Astrocyte of the hippocampus (primary cell): ENCODE measurements at places on chromosomes 5 and 9.

DNA sequence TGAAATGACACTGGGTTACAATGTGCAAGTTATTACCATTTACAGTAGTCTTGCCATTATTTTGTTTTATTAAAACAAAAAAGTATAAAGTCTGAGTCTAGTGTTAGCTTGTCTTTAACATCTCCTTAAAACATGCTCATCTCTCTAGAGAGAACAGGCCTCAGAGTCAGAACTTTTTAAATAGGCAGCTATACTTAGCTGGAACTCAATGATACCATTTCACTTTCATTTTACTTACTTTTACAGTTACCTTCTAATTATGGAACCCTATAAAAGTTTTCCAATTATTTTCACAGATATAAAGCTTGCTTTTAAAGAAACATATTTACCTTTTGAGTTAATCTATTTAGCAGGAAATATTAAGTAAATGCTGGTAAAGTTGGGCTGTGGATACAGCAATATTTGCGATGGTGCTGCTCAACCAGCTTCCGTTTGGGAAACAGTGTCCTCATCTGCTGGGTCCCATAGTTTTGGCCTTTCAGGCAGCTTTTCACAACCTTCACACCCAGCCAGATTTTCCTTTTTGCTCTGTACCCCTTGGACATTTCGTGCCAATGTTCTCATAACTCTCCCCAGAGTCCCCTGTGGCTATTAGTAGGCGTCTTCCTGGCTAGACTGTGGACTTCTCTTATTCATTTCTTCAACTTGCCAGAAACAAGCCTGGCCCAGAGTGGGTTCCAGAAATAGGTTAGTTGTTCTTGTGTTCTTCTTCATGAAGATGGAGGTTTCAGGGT, 36.3 kb upstream of the UBTD2 start:
- no peak for DNase-seq

GRCh38 chr5:130385656-130386055, 481.4 kb downstream of the CHSY3 start:
- no peak for DNase-seq

DNA sequence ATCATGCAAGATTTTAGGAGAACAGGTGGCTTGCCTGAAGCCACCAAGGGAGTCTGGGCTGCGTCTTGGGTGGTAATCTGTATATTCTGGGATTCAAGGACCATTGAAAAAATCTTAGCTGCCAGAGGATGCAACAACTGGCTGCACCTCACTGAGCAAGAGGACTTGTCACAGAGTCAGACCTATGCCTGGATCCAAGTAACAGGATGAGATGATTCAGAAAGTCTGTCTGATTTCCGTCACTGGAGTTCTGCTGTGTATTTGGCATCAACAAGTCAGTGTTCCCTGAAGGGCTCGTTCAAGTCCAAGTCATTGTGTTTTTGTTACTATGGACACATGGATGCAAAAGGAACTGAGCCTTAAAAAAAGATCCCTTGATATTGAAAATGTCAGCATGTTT, 37.8 kb upstream of the CARTPT start:
- no peak for DNase-seq

GRCh38 chr5:78719504-78720219, 71.1 kb upstream of the LHFPL2 start:
- DNase-seq = no peak

GRCh38 chr9:11915699-11916098, 777.5 kb upstream of the TYRP1 start:
- DNase-seq = no peak

DNA sequence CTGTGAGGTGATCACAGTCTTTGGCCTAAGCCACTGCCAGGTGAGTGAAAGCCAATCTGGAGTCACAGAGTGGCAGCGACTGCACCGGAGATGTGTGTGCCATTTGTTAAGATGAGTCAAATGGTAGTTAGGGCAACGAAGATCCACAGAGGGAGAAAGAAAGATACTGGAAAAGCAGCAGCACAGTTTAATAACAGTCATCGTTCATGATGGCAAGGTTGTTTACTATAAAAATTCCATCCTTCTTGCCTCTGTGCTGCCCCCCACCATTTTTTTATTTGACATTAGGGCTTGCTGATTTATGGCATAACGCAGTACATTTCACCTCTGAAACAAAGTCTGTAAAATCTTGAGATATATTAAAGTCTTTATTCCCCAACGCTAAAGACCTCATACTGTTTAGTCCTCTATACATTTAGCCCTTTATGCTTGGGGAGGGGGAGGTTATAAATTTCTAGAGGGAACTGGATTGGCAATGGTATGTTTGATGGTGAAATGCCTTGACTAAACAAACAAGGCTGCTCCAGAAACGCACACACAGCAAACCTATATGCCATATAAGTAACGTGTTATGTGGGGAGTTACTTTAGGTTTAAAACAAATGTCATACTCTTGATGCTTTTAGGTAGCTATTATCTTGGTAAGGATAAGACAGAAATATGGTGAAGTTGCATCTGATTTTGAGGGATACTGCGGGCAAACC, 55.8 kb upstream of the ABL1 start:
- DNase-seq = no peak

DNA sequence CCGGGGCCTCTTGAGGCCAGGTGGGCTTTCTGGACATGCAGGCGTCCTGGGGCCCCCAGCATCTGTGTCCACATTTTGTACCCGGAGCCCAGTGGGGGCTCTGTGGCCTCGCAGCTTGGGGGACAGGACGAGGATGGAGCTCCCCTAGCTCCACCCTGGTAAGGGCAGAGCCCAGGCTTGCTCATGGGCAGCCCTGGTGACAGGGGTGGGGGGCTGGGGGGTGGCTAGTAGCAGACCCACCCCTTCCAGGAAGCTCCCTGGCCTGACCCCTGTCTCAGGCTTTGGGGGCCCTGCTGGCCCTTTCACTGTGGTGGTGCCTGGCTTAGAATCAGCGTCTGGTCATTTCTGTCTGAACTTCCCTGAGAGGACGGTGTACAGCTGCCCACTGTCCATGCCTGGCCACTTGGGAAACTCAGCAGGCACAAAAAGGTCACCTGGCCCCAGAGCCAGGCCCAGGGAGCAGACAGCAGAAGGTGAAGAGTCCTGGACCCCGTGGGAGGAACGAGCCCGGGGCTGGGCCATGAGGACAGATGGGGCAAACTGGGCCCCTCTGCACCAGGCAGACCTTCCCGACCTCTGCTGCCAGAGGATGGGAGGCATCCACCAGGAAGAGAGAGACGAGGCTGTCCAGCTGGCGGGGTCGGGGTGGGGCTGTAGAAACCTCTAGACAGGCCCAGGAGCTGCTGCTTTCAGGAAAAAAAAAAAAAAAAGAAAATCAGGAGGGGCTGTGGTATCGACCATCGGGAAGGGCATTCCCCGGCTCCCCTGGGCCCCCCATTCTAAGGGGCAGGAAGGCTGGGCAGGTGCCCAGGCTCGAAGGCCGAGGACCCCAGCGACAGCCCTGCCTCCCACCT, 52.8 kb downstream of the EXD3 start:
- no peak for DNase-seq

GRCh38 chr9:133125941-133126696, 5.1 kb upstream of the RALGDS start:
- DNase-seq = peak; percentile 60

GRCh38 chr9:34688329-34689115, 2.6 kb downstream of the CCL19 start:
- no peak for DNase-seq

GRCh38 chr5:82884821-82885471, 192.2 kb downstream of the TMEM167A start:
- DNase-seq = no peak

GRCh38 chr5:122494109-122494508, 182.1 kb downstream of the SNCAIP start:
- no peak for DNase-seq

DNA sequence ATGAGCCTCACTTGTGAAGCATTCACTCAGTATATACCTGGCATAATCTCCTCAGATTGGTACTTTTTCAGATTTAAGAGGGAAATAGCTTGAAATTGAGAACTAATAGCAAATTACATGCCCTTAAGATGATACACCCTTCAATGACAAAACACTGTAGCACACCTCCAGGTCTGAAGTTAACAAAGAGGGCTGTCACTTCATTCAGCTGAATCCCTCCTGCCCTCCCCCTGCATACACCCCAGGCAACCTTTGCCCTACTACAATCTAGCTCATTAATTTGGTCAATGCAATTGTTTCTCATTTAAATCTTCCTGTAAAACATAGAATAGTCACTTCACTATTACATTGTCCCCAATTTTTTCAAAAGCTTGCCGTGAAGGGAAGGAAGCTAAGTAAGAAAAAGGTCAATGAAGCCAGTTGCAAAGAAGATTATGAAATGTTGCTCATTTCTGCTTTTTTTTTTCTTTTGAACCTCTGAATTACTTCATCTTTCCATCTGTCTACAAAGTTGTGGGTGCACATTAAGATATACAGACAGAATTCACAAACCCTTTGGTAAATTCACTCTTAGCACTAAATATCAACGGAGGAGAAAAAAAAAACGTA, 294.8 kb upstream of the PTGER4 start:
- no peak for DNase-seq

- DNase-seq = no peak
Observed at GRCh38 chr5:2196416-2196815, 313.7 kb upstream of the IRX4 start.

DNA sequence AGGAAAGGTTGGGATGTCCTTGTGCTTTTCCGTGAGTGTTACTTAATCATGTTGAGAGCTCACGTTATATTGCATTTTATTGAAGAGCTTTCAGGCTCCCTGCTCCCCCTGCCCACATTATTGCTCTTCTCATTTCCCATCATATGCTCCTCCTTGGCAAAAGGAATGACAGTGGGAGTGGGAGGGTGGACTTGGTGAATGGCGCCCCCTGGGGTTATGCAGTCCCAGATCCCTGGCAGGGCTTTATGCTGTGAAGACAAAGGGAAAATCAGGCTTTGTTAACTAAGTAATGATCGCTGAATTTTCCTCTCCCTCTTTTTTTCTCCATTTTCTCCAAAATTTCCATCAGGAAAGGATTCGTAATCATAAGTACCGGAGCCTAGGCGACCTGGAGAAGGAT, 166.6 kb downstream of the SMARCA2 start:
- peak; percentile 14 for DNase-seq

DNA sequence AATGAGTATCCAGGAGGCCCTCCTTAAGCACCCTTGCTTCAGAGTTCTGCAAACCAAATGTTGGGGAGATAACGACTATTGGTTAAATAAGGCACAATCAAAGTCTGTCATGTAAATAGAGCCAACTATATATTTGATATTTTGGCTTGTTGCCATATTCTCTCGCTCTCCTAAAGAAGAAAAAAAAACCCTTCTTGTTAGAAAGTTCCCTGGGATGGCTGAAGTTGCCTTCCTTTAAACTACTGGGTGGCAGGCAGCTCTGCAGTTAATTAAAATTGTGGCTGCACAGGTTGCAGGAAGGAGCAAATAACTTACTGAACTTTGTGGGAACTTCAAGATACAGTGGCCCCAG, 227.0 kb upstream of the ANKRD55 start:
- no peak for DNase-seq

DNA sequence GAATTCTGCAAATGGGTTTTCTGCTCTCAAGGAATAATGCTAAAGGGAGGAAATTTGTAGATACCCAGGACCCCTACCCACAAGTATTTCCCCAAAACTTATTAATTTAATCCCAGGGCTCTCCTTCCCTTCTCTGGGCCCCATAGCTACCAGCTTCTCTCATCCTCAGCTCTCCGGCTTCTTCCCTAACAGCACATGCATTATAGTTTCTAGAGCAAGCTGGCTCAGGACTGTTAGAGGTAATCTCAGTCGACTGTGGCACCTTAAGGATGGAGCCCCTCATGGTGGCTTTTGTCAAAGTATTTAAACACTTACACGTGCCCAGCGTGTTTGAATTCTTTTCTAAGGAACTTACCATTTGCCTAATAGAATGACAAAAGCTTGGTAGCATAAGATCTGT, 252.5 kb upstream of the GAS1 start:
- DNase-seq = no peak

DNA sequence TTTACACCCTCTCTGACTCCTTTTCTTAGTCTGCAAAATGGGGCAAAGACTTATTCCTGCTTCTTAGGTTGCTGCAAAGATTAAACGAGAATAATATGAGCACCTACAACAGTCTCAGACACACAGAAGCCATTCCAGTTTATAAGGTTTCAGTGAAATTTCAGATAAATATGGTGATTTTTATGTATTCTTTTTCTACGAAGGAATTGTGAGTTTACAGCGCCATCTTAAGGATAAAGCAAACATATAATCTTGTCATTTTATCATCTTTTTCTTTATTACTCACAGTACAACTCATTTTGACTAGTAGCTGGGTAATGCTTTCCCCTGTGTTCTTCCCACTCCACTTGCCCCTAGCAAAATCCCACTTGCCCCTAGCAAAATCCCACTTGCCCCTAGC, 29.2 kb upstream of the SMC5 start:
- DNase-seq = peak; percentile 45

- DNase-seq = no peak
Observed at GRCh38 chr9:133862585-133863256, 124.6 kb upstream of the SARDH start.

- no peak for DNase-seq
Observed at GRCh38 chr5:173973616-173973969, 15.4 kb upstream of the C5orf47 start.

DNA sequence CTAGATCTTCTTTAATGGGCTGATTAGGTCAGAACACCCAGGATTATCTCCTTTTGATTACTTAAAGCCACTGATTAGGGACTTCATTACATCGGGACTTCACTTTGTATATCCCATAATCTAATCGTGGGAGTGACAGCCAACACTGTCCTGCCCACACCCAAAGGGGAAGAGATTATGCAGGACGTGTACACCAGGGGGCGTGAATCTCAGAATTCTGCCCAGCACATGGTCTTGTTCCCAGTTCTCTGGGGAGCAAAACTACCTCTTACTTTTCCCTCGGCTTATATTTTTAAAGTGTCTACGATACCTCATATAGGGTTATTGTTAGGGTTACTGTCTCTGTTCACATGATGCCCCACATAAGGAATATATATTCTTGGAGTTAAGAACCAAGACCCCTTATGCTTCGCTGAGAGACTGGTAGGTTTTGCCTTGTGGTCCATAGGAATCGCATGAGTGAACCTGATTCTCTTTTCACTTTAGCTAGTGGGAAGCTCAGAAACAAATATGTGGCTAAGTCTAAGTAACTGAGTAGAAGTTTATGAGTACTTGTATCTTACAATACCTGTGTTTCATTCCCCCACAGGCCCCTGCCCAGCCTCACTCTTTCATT, 192.7 kb downstream of the GNA14 start:
- no peak for DNase-seq

GRCh38 chr9:116565986-116566385, 121.1 kb upstream of the TRIM32 start:
- no peak for DNase-seq
